ENCODE measurements at places on chromosomes 2 and 18.

GRCh38 chr2:233349005-233349998 is 5.0 kb upstream of the DGKD start:
- no peak for DNase-seq

GRCh38 chr18:46731316-46731715 is 25.5 kb downstream of the ST8SIA5 start:
- DNase-seq = no peak

DNA sequence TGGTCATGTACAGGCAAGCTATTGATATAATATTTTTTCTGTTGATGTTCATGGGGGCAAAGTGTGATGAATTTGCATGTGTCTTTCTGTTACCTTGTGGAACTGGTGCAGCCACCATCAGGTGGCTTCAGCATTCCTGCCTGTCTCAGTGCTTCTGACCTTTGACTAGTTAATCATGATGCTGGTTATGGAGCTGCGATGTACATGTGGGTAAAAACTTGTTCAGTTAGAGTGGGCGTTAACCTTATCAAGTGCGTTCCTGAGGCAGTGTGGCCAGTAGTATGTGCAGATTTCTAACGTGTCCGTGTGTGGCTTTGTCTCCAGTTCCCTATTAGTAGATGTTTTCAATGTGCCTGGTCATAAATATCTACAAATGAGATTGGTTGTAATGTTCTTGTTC is 127.4 kb upstream of the ZSWIM2 start:
- DNase-seq = no peak

DNA sequence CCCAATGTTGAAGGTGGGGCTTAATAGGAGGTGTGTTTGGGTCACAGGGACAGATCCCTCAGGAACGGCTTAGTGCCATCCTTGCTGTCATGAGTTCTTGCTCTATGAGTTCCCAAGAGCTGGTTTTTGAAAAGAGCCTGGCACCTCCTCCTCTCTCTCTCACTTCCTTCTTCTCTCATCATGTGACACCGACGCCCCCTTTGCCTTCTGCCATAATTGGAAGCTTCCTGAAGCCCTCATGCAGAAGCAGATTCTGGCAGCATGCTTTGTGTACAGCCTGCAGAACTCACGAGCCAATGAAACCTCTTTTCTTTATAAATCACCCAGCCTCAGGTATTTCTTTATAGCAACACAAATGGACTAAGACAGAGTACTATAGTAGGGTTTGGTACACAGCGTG is 100.4 kb upstream of the SH3BP4 start:
- DNase-seq = no peak

- DNase-seq = no peak
Observed at GRCh38 chr2:180787330-180787729, 193.1 kb upstream of the UBE2E3 start.

- no peak for DNase-seq
Observed at GRCh38 chr2:214899751-214900150, 90.3 kb upstream of the BARD1 start.

DNA sequence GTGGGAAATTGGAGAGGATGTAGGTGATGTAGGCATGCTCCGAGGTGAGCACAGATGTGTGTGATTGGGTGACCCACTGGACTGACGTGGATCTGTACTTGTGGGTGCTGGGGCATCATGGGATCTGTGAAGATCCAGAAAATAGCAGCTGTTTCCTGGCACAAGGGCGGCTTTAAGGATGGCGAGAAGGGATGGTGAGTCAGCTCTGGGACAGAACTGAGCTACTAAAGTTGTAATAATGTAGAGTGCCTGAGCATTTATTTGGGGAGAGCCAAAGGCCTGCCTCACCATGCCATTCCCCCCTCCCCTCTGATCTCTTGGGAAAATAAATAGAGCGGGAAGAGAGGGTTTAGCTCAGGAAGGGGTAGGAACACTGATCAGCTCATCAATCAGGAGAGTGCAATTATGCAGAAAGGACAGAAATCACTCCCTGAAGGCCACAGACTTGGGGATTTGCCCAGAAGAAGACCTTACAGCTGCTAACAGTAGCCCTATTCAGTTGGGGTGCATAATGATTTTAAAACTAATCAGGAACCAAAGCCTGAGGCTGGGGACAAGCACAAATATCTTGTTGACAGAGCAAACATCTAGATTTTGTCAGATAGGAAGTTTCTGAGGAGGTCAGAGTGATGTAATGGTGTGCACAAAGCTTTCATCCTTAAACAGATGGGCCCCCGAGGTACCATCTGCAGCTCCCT is 30.3 kb downstream of the TANC1 start:
- no peak for DNase-seq

DNA sequence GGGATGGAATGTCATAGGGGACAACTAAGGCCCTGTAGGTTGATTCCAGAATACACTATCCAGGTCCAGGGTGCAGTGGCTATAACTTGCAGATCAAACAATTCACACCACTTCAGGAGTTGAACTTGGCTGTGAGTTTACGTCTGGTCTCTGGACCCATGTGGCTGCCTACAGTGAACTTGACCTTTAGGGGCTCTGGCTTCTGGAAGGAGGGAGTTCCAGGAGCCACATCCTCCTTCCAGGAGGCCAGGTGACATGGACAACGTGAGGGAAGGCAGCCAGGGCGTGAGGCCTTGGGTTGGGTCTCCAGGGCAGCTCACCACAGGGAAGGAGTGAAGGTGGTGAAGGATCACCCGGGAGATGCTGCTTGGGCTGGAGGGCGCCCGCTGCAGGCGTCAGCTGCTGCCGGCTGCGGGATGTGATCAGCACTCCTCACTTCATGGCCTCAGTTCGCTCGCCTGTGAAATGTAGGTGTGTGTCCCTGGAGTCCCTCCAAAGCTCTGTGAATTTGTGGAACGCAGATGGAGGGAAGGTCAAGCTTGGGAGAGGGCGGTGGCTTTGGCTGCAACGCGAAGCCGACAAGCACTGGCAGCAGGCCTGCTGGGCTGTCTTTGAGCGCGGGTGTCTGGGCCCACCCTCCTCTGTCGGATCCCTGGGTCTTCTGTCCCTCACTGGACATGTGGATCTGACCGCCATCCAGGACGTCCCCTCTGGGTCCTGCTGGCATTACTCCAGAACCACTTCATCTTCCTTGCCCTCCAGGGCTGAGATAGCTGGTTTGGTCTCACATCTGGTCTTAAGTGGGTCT is 146.5 kb downstream of the GLI2 start:
- no peak for DNase-seq

DNA sequence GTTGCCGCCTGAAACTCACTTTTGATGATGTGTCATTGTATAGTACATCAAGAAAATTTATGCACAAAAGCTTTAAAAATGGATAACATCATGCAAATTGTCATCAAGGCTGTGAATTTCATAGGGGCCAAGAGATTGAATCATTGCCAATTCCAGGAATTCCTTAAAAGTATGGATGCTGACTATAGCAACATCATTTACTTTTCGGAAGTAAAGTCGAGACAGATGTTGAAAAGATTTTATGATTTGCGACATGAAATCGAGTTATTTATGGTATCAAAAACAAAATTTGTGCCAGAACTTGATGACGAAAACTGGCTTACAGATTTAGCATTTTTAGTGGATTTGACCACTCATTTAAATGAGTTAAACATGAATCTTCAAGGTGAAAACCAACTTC is 56.3 kb downstream of the ASB1 start:
- no peak for DNase-seq

DNA sequence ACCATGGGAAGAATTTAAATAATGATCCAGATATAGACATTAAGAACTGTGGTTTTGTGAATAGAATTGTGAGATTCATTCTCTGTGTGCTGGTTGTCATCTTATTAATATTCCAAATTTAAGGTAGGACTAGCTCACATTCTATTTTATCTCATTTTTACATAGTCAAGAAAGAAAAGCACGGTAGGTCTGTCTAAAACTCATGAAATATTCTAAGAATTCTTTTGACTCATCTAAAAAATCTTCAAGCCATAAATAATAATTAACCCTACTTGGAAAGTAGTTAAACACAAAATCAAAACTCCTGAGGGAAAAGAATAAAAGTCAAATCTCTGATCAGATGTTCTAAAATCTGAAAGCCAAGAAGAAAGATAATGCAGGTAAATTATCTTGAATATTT is 388.8 kb upstream of the CHAC2 start:
- DNase-seq = no peak

DNA sequence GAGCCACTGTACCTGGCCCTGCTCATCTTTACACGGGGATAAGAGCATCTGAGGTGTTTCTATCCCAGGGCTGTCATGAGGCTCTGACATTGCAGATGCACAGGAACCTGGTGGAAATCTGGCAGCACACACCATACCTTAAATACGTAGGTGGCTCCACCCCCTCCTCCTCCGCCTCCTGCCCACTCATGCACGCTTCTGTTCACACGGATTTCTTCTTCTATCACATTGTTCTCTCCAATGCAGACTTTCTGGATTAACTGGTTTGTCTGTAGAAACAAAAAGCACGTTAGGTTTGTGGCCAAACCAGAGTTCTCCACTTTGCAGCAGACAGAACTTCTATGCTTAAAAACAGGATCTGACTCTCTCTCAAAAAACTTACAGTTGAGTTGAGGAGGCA is 118.2 kb downstream of the CLIP4 start:
- no peak for DNase-seq

DNA sequence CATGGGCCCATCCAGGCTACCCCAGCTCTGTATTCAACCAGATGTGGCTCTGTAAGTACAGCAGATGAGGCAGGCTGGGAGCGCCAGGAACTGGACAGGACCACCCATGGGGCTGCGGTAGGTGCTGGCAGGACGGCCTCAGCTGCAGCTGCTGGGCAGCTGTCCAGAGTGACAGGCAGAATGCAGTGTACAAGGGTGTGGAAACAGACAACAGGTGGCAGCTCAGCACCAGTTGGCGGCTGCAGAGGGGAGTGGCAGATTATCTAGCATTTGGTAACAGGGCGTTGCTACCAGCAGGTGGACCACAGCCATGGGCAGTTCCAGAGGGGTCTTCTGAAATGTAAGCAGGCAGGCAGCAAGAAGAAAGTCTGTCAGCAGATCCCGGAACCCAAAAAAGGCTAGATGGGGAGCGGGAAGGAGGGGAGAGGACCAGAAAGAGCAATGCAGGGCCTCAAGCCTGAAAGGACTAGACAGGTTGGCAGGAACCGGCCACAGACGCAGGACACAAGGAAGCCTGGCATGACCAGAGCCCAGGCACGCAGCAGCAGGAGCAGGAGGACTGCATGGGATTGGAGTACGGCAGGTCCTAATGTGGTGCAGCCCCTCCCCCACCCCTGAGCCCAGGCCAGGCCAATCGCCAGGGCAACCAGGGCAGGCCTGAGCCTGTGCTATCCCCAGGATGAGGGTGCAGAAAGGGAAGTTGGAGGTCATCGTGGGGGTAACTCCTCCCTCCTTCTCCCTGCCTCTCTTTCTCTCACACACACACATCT is 24.7 kb downstream of the PKDCC start:
- DNase-seq = no peak

- DNase-seq = no peak
Observed at GRCh38 chr2:202721621-202722020, 86.9 kb downstream of the FAM117B start.

GRCh38 chr2:69718338-69718965 is 23.5 kb upstream of the ANXA4 start:
- DNase-seq = no peak

GRCh38 chr18:10050956-10051355 is 137.1 kb downstream of the VAPA start:
- no peak for DNase-seq

GRCh38 chr2:215269397-215270117 is 42.3 kb upstream of the ATIC start:
- DNase-seq = no peak

GRCh38 chr2:197310987-197311420 is 424 bp upstream of the ANKRD44 start:
- DNase-seq = no peak

- no peak for DNase-seq
Observed at GRCh38 chr2:179311101-179311500, 46.5 kb upstream of the SESTD1 start.

GRCh38 chr2:178836807-178837206 is 29.6 kb upstream of the TTN start:
- no peak for DNase-seq

DNA sequence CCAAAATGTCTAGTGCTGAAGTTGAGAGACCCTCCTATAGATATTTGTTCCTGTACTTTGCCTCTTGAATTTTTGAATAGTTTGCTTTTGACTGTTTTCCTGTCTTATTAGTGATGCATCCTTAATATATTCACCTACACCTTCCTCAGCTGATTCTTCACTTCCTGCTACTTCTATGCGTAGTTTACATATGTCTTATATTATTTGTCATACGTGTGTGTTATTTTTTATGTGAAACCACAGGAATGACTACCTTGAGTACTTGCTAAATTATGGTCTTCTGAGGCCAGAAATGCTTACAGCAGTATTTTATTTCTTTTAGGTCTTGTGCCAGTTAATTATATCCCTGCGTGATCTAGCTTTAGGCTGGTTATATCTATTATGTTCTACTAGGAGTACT is 9.9 kb downstream of the UBE2E3 start:
- no peak for DNase-seq

DNA sequence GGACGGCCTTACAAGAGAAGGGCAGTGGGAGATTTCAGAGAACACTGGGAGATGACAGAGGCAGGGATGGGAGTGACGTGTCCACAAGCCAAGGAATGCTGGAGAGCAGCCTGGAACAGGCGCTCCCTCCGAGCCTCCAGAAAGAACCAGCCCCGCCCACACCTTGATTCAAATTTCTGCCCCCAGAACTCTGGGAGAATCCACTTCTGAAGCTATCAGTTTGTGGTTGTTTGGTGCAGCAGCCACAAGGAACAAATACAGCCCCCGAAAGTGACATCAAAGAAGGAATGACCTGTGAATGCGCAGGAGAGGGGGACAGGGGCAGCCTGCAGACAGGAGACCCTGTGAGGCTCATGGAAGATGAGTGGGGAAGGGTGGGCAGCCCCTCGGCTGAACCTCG is 67.3 kb downstream of the TWIST2 start:
- no peak for DNase-seq

DNA sequence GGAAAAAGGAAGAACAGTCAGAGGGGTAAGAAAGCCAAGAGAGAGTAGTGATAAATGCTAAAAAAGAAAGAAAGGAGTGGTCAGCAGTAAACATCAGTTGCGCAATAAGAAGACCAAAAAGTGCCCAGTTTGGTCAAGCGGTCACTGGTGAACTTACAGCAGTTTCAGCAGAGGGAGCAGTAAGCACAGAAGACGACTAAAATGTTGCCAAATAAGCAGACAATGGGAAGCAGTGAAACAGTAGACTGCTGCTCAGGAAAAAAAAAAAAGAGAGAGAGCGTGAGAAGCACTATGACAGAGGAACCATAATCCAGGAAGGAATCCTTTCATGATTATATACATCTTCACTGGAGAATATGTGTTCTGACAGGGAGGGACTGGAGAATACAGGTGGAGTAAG is 45.8 kb downstream of the DNAJC10 start:
- no peak for DNase-seq

GRCh38 chr2:61924895-61925663 is 19.6 kb downstream of the COMMD1 start:
- DNase-seq = no peak
